Epithelial cell of esophagus (primary cell): ENCODE measurements at places on chromosomes 6 and 20.
A peak's percentile ranks its signal among the peaks of the same experiment; 100 is the strongest.

GRCh38 chr20:61072398-61072797 is 179.7 kb upstream of the CDH4 start:
- DNase-seq = no peak

- DNase-seq = peak; percentile 74
Observed at GRCh38 chr6:79777713-79778579, 146.8 kb downstream of the SH3BGRL2 start.

DNA sequence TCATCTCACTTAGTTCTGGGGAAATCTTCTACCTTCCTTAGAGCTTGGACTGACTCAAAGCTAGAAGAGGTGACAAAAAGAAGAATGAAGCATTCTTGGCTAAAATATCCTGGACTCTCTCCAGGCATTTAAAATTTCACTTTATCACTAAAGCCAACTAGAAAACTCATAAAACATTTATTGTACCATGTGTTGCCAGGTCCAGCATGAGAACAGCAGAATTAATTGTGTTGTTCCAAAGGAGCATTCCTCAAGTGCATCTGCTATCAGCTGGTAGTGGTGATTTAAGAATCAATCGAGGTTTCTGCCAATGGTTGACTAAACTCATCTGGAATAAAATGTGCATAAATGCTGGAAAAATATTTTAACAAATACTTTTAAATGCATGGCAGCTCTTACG is 147.3 kb upstream of the SSTR4 start:
- DNase-seq = no peak

DNA sequence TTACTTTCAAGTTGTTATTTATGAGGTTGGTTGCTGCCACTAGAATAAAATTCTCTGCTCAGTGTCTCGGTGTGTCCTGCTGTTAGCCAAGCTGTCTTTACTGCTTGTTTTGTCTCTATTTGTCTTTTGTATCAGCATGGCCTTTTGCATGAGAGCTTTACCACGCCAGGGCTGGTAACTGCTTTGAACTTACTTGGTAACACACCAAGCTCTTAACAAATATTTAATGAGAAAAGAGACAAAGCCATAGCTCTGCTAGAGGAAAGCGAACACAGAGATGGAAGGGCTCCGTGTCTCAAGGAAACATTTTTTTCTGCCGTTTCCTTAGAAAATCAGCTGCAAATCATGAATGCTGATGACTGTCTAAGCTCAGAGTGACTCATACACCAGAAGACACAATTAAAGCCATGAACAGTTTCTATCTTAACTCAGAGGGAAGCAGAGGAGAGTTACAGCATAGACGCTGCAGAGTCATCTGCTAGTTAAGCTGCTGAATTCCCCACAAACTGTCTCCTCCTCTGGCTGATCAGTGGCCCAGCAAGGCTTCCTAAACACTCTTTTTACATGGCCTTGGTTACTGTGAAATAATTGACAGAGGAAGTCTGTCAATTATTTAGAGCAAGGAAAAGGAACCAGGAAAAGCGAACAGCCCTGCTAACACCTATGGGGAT is 44.8 kb downstream of the AGPAT4 start:
- peak; percentile 86 for DNase-seq

- no peak for DNase-seq
Observed at GRCh38 chr6:4806337-4806725, 30.1 kb downstream of the CDYL start.

- no peak for DNase-seq
Observed at GRCh38 chr20:4885877-4886276, 115.4 kb downstream of the SLC23A2 start.

DNA sequence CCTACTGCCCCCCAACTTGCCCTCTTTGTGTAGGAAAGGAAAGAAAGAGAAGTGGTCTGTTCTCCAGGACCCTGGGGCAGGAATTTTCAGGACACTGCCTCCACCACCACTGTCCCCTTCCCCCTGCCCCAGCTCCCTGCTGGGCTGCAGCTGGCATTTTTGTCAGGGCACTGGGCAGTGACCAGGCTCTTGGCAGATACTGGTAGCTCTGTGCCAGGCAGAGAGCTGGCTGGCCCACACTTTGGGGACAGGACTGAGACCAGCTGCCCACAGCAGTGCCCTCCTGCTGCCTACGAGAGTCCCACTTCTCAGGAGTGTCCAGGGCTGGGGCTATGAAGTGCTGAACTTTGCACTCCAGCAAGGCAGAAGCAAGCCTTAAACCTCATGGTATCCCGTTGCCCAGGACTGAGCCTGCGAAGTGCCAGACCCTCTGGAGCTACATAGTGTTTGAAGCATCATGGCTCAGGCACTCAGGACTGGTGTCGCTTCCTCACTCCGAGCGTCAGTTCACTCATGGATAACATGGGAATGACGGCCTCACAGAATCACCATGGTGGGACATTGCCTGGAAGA is 19.3 kb downstream of the SLC13A3 start:
- DNase-seq = no peak

GRCh38 chr6:100693249-100693927 is 187.7 kb downstream of the ASCC3 start:
- no peak for DNase-seq

GRCh38 chr6:82573254-82573972 is 209.8 kb downstream of the TPBG start:
- DNase-seq = no peak

- DNase-seq = no peak
Observed at GRCh38 chr6:21958428-21958827, 338.4 kb downstream of the PRL start.

- no peak for DNase-seq
Observed at GRCh38 chr6:166957805-166958076, 1.4 kb upstream of the RNASET2 start.

- DNase-seq = no peak
Observed at GRCh38 chr6:166650824-166651807, 24.1 kb upstream of the RPS6KA2 start.

GRCh38 chr6:16840725-16841124 is 79.5 kb upstream of the ATXN1 start:
- no peak for DNase-seq

- DNase-seq = no peak
Observed at GRCh38 chr20:53539516-53539915, 54.1 kb downstream of the ZNF217 start.

- peak; percentile 86 for DNase-seq
Observed at GRCh38 chr6:111552241-111552744, 53.4 kb downstream of the TRAF3IP2 start.

GRCh38 chr6:155165029-155165710 is 98.6 kb upstream of the CLDN20 start:
- DNase-seq = no peak

DNA sequence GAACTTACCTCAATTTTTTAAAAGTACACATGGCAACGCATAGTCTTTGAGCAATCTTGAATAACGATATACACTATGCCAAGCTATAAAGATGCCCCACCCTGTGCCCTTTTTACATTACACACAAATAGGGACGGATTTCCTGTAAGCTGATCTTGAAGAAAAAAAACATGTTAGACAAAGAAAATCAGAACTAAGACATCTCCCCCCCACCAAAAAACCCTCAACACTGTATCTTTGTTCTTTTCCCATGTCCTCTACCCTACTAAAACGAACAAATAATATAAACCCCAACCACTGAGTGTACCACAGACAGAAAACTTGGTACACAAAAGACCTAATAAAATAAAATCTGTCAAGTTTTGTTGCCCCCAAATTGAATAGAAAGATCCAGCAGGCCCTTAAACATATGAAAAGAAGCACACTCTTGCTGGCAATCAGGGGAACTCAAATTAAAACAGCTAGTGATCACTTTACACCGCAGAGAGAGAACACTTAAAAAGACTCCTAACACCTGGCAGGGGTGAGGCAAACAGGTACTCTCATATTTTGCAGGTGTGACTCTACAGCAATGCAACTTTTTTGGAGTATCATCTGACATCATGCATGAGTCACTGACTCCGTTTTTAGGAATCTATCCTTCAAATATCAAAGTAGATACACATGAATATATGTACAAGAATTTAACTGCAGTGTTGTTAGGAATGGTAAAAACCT is 29.6 kb downstream of the BACH2 start:
- DNase-seq = peak; percentile 29

GRCh38 chr20:33229843-33230242 is 6.0 kb upstream of the BPIFA1 start:
- DNase-seq = no peak

GRCh38 chr6:44497807-44498206 is 110.3 kb downstream of the CDC5L start:
- DNase-seq = no peak

DNA sequence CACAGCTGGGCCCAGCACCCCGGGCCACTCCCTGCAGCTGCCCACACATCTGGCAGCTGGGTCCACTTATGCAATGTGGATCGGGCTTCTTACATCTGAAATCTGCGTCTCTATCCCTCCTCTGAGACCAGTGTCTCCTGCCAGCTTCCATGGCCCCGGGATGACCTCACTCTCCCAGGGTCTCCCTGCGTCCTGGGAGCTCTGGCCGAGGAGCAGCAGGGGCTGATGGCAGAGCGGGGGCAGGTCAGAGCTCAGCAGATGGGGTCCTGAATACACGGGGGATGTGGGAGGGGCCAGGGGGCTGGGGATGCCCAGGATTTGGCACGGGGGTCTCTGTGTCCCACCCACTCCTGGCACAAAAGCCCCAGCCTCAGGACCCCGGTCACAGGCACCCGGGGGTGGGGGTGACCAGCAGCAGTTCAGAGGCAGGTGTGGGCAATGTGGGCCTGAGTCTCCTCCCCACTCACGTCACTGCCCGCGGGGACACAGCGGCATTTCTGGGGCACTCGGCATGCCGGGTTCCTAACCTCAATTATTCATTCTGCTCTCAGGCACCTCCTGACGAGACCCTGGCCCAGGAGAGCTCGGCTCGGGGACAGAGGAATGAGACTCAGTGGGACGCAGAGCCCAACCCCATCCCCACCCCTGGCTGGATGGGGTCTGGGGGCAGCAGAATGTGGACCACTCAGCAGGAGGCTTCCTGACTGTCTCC is 16.4 kb downstream of the CHRNA4 start:
- no peak for DNase-seq

GRCh38 chr6:6390849-6391602 is 70.6 kb upstream of the F13A1 start:
- DNase-seq = no peak

DNA sequence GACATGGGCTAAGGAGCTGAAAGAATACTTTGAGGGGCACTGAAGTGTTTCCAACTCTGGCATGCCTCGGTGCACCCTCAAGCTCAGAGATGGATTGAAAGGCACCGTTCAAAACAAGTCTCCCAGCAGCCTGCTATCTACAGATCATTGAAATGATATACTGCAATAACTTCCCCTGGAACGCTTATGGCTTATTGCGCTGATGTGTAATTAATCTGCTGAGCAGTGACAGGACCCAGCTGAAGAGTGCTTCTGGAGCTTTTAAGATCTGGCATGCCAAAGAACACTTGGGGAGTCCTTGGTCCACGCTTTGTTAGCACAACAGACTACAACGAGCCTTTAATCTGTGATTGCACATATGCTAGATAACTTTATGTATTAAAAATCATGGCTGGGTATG is 708.2 kb downstream of the PRKN start:
- DNase-seq = no peak

DNA sequence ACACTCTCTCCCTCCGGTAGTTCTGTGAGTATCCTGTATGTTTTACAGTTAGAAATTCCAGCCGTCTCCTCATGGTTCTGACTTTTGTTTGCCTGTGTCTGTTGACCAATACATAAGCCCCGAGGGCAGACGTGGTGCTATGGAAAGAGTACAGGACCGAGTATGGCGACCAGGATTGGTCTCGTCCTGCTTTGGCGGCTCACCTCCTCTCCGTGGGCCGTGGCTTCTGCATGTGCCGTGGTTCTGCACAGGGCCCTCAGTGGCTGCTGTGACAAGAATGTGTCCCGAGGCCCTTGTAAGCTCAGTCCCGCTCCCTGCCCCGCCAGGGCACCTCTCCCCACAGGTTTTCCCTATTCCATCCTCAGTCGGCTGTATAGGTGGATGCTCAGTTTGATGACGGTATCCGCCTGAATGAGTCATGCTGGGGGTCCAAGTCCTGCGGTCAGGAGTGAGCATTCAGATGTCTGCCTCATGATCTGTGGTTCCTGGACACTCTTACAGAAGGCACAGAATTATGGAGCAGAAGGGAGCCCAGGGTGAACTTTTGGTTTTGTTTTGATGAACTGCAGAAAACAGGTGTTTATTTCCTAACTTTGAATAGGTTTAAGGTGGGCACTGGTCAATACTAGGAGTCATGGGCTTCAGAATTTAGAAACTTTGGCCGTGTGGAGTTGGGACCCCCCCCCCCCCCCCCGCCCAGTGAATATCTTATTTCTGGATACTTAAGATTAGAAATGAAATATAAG is 1.2 kb downstream of the ARFGAP1 start:
- peak; percentile 55 for DNase-seq
